Fibroblast of lung (primary cell): ENCODE measurements at places on chromosomes 6 and 20. TPM values are rescaled to one million over a fixed set of nuclear protein-coding genes. Genes with fewer than 3 reads are reported as not detected.
A peak's percentile ranks its signal among the peaks of the same experiment; 100 is the strongest.

DNA sequence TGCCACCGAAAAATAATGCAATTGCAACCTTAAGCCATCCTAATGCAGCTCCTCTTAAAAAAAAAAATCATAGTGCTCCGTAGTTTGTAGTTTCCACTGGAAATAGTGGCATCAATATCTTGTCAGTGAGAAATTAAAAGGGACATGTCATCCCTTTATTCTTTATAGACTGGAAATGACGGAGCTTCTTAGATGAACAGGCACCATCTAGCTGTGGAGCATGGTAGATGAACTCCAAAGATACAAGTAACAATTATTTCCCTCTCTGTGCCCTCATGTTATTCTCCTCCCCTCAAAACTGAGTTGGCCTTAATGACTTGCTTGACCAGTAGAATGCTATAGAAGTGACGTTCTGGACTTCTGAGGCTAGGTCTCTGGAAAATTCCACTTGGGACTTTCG is 268.1 kb upstream of the SPTLC3 start:
- DNase-seq: no peak

DNA sequence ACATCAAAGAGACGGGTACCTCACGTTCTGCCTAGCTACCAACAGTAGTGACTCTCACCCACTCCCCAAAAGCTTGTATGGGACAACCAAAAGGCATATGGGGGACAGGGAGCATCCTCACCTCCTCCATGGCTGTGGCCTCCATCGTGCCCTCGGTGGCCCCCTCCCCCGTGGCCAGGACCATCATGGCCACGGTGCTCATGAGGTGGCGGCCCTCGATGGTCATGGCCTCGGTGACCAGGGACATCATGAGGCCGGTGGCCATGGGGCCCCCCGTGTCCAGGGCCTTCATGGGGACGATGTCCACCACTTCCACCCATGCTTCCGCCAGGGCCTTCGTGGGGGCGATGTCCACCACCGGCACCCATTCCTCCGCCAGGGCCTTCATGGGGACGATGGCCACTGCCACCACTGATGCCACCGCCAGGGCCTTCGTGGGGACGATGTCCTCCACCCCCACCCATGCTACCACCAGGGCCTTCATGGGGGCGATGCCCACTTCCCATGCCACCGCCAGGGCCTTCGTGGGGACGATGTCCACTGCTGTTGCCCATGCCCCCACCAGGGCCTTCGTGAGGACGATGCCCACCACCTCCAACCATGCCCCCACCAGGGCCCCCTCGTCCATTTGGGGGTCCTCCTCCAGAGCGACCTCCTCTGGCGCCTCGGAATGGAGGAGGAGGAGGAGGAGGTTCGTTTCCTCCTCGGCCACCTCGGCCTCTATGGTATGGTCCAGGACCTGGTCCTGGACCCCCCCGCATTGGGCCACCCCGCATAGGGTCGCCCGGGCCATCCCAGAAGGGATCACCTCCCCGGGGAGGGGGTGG is 15.0 kb downstream of the PPP1R10 start:
- no peak for DNase-seq

DNA sequence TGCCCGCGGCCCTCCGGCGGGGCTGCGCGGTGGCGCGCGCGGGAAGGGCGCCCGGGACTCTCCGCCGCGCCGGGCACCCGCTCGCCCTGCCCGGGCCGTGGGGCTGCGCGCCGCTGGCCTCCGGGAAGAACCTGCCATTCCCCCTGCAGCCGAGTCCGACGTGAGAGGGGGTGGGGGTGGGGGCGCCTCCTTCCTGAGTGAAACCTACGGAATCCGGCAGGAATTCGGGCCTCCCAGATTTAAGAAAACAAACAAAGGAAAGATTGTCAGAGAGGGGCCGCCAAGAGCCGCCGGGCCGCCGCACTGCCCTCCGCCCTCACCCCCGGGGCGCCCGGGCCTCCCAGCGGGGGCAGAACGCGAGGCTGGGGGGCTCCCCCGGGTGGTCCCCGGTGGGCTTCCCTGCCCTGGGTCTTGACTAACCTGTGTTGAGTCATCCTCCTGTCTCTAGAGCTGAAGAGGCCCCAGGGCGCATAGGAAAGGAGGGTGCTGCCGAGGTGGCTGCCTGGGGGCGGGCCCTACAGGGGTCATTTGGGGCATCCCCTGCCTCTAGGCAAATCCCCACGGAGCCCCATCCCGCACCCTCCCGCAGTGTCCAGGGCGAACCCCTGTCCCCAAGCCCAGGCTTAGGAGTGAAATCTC is 42.2 kb upstream of the FOXP4 start:
- peak; percentile 50 for DNase-seq

GRCh38 chr6:47057830-47058540 is 15.9 kb upstream of the ADGRF1 start:
- DNase-seq: peak; percentile 93

GRCh38 chr20:36312724-36313441 is 6.7 kb downstream of the DLGAP4 start:
- DNase-seq: no peak

DNA sequence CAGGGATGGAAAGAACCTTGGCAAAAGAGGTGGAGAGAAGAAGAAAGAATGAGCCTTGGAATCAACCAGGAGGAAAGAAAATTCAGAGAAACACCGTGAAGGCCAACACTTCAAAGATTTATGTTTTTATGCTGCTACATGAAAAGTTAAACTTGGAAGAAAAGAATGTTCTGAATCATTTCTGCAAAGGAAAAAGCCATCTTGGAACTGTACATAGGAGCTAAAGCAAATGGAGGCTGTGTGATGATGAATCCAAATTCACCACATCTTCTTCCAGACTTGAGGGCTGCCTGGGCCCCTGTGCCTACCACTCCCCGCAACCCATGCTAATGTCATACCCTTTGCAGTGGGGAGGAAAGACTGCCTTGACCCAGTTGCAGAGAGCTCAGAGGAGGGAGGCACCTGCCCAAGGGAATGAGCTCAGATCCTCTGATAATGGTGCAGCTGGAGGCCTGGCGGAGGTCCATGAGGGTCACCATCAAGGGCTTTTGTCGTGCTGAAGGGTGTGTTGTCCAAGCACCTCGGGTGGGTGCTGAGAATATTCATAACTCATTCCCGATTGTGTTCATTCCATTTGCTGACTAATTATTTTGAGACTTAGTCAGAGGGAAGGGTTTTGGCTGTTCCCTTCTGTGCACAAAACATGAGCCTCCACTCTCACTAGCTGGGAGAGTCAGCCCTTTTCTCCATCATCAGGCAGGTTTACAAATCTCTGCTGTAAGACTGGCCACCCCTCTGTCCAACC is 245.8 kb upstream of the JAG1 start:
- DNase-seq: peak; percentile 93

- no peak for DNase-seq
Observed at GRCh38 chr20:63754008-63754407, 14.4 kb downstream of the SLC2A4RG start.

- DNase-seq: peak; percentile 47
Observed at GRCh38 chr20:47713878-47714450, 71.3 kb downstream of the SULF2 start.

Gene TXLNB
- 1.2 and 1.5 TPM in 2 replicates for total RNA-seq

Gene MYT1
- not detected in 2 replicates for total RNA-seq

GRCh38 chr6:14083751-14084150 is 33.8 kb upstream of the CD83 start:
- DNase-seq: no peak

GRCh38 chr6:136118787-136119186 is 131.3 kb downstream of the MTFR2 start:
- no peak for DNase-seq

DNA sequence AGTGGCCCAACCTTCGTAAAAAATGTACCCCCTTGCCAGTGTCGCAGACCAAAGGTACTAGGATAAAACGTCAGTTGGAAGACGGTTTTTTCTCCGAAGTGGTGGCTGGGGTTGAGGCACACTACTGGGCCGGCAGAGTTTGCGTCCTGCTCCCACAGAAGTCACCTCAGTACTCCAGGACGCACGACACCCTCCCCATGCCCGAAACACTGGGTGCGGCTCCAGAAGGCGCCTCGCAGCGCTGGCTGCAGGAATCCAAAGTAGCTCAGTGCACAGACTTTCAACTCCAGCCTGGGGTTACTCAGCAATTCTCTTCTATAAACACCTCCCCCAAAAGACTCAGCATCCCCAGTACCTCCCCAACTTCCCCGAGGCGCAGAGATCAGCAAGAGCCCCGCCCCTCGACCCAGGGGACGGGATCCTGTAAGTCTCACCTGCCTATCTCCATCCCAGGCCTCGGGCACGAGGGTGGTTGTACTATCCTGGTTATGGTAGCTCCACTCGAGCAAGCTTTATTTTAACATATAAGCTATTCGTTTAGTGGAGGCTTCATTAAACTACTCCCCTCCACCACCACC is 88.2 kb downstream of the ZFP64 start:
- peak; percentile 56 for DNase-seq

DNA sequence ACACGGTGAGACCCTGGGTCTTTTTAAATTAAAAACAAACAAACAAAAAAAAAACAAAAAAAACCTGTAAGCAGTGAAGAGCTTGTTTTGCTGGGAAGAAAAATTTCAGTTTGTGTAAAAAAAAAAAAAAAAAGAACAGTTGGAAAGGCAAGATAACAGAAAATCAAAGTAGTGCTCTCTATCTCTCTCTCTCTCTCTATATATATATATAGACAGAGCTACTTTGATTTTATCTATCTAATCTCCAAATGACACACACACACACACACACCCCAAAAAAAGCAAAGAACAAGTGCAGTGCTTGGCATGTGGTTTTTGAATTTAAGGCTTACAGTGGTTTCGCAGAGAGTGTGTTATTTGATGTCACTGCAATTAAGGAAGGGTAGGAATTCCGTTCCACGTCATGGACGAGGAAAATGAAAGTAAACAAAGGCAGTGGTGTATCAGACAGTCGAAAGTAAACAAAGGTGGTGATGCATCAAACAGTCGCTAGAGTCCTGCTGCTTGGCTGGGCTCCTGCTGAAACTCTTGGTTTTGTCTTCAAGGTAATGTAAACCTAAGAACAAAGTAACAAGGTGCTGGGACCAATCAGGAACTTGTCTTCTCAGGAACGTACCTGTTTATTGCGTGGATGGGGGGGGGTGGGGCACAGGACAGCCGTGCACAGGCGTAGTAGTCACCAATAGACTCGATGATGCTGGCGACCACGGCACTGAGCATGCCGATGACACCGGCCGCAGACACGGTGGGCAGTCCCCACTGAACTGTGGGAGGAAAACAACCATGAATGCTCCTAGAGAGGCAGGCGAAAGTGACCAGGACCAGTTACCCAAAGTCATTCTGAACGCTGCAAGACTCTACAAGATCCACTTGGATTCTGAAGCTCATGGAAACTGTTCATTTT is 131.8 kb downstream of the SLC23A2 start:
- peak; percentile 13 for DNase-seq

DNA sequence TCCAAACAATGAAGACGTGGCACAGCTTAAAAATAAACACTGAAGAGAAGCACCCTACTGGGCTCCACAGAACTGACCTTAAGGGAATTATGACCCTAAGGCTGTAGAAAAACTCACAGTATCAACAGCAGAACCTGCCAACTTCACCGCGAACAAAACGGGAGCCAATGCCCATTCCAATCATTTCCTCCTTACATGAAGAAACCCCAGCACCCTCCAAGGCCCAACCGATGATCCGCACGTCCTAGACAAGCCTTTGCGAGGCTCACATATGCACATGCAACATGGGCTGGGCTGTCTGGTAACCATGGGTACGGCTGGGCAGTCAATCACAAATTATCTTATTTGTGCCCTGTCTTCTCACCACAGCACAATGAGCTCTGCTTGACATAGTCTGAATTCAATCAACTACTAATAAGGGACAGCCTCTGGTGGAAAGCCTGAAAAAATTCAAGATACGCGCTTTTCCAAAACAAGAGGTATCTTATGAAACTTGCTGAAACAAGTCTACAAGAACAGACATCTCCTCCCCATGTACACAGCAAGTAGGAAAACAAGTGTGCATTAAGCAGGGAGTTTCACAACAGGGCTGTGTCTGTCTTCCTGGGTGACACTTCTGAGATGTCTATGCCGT is 1.7 kb downstream of the DIDO1 start:
- peak; percentile 55 for DNase-seq

GRCh38 chr6:168101590-168102314 is 22.7 kb upstream of the FRMD1 start:
- no peak for DNase-seq

Gene PLCB4
- 3.6 and 13.7 TPM in 2 replicates for total RNA-seq

GRCh38 chr20:48702455-48702913 is 125.3 kb downstream of the PREX1 start:
- DNase-seq: no peak

DNA sequence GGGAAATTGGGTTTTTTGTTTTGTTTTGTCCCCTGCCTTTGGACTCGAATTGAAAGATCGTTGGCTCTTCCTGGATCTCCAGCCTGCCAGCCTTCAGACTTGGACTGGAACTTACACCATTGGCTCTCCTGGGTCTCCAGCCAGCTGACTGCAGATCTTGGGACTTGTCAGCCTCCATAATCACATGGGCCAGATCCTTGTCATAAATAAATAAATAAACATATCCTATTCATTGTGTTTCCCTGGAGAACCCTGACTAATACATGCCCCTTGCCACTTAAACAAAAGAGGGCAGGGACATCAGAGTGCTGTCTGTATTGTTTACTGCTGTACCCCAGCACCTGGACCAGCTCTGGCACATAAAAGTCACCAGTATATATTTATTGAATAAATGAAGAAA is 101.5 kb downstream of the CAP2 start:
- no peak for DNase-seq

Gene KIAA1755
- total RNA-seq: 2.8 and 3.1 TPM in 2 replicates

DNA sequence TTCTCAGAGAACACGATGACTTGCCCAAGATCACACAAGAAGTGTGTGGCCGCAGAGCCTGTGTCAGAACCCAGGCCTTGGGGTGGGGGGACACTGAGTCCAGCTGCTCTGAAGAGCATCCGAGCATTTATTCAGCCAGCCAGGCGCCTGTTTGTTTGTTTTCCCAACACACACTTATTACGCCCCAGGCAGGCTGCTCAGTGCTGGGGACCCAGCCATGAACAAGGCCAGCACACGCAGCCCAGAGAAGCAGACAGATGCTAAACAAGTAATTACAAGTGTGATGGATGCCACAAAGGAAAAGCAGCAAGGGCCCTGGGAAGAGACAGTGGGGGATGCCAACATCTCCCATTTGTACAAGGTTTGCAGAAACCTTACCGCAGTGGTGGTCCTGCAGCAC is 19.4 kb upstream of the SIRPA start:
- no peak for DNase-seq

Gene COL19A1
- total RNA-seq: under 0.01 TPM in 1 of 2 replicates, not detected in the other

DNA sequence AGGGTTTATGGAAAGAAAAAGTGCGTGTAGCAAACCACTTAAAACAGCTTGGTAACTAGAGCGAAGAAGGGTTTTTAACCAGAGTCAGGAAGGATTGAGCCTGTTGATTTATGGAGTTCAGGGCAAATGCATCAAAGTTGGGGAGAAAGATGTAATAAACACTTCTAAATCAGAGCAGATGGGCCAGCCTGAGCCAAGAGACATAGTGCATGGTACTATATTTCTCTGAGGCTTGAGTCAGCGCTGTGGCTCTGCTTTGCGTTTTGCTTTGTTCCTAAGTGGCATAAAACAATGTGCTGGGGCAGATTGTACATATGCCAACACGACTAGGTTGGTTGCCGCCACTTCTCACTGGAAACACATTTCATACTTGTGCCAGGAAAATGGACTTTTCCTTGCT is 111.3 kb downstream of the BCKDHB start:
- no peak for DNase-seq
